Progenitor cell of endocrine pancreas (in vitro differentiated cells): ENCODE measurements at places on chromosomes 2 and 18.

DNA sequence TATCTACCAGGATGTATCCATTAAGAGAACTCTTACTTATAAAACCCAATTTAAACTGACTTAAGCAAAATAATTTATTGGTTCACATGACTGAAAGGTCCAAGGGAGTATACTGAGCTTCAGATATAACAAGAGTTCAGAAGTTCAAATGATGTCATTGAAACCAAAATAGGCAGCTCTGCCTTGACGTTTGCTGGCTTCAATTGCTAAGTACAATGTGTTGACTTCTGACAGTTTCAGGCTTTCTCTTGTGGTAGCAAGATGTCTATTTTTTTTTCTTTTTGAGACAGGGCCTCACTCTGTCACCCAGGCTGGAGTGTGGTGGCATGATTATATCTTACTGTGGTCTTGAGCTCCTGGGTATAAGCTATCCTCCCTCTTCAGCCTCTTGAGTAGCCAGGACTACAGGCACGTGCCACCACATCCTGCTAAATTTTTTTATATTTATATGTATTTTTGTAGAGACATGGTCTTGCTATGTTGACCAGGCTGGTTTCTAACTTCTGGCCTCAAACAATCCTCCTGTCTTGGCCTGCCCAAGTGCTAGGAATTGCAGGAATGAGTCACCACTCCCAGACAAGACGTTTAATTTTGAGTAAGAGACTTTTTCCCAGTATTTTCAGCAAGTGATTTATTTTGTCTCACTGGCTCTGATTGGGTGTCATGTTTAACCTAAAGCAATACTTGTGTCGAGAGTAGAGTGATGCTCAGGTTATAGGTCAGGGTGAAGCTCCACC is 184.8 kb downstream of the NR4A2 start:
- no peak for DNase-seq

DNA sequence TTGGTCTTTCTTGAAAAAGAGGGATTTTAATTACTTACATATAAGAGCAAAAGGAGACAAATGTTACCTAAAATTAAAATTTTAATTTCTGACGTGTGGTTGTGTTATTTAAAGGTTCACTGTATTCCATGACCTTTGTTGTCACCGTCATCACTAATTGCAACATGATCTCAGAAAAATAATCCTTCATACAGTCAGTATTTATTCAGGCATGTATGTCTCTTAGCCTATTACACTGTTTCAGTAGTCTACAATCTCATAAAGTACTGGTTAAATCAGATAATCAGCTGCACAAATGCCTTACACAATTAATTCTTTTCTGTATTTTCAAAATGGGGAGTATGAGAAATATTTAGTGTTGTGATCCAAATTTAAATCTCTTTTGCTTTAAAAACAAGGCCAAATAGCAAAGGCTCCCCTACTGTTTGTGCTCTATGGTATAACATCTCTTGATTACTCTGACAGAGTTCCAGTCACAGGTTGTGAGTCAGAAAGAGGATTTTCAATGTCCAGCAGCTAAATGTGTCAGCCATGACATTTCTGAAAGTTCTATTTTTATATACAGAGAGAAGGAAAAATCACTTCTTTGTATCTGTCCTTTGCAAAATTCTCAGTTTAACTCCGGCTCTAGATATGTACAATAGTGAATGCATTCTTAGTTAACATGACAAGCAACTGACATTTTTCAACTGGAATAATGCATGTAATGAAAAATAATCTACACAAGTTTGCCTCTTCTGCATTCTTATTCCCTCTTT is 184.0 kb downstream of the FIGN start:
- no peak for DNase-seq

DNA sequence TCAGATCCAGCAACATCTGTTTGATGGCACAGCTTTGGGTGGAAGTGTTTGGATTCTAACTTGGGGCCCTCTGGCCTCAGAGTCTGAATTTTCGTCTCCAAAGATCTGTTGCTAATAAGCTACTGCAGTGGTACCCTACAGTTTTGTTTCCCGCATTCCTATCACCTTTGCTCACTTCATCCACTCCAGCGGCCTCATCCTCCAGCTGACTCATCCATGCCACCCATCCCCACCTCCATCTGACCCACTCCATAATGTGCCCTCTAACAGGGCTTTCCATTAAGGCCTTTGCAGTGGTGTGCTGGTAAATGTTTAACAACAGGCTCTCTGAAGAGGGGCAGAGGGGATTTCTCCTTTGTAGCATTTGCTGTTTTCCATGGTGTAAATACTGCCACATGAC is 225.5 kb downstream of the TGIF1 start:
- DNase-seq: no peak

- no peak for DNase-seq
Observed at GRCh38 chr2:58609326-58609725, 368.2 kb upstream of the FANCL start.

DNA sequence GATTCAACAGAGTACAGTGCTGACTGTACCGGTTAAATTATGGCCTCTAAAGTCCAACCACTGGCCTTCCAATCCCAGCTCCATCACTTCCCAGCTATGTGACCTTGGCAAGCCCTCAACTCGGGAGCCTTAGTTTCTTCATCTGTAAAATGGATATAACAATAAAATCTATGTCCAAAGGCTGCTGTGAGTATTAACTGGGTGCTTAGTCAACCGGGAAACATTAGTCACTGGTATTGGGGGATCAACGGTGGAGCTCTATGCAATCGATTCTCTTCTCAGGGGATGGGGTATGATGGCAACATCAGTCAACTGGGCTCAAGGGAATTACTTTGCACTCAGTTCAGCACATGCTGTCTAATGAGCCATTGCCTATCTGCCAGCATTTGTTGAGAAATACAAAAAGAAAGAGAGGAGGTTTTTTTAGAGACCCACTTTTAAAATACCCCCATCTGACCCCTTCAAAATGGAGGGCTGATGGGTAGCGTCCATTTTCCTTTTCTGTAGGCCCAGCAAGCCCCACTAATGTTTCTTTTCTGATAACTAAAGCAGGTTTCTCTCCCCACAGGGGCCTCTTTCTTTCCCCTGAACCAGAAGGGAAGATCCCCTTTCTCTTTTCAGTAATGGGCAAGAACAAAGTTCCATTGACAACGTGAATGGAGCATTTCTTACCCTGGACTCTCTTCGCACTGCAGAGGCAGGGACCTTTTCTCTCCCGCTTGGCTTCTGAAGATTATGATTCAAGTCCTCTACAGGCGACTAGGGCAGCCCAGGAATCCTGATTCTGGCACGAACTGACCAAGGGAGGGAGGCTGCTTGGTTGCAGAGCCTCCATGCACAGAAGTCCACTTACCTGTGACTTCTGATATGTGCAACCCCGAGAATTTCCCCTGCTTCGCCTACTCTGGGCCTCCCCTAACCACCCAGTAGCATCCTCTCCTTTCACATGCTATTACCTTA is 8.7 kb upstream of the AGFG1 start:
- DNase-seq: no peak

DNA sequence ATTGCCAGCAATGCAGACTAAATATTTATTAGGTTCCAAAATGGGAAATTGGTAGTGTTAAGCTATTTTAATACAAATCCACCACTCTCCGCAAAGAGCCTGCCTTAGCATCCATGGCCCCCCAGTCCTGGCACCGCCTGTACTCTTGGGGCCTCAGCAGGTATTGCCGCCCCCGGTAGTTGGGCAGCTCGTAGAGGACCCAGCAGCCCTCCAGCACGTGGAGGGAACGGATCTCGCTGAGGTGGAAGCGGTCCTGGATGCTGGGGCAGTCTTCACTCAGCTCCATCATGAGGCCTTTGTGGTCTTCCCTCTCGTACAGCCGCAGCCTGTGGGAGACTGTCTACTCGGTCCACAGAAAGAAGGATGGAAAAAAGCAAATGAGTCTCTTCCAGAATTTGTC is 1.5 kb downstream of the CRYGC start:
- no peak for DNase-seq

DNA sequence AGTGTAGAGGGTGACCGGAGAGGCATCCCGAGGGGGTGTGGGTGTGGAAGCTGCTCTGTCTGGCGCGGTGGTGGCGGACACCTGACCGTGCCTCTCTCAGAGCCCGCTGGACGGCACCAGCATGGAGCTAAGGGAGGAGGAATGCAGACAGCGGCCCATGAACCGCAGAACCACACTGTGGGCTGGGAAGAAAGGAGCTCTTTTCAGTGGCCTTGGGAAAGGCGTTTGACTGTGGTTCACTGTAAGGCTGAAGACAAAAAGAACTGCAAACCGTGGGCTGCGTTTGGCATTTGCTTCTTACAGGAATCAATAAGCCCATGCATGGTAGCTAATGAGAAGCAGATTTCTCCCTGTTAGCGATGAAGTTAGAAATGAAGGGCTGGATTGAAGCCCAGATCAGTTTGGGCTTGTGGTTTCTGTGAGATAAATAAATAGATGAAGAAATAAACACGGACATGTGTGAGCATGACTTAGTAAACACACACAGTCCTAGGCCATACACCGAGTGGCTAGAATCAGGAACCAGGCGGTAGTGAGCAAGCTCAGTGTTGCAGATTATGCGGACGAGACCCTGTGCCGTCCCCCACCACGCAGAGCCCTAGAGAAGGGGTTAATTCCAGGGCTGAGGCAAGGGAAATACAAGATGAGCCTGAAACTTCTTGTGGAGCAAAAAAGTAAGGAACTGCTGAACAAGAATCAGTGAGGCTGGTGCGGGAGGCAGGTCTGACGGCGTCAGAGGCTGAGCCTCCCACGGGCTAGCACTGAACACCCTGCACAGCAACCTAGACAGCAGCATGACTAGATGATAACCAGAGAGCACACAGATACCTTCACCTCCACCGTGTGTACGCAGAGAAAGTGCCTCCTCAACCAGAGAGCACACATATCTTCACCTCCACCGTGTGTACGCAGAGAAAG is 29.3 kb upstream of the NFATC1 start:
- DNase-seq: no peak

GRCh38 chr2:212640428-212640827 is 101.8 kb upstream of the ERBB4 start:
- DNase-seq: no peak

DNA sequence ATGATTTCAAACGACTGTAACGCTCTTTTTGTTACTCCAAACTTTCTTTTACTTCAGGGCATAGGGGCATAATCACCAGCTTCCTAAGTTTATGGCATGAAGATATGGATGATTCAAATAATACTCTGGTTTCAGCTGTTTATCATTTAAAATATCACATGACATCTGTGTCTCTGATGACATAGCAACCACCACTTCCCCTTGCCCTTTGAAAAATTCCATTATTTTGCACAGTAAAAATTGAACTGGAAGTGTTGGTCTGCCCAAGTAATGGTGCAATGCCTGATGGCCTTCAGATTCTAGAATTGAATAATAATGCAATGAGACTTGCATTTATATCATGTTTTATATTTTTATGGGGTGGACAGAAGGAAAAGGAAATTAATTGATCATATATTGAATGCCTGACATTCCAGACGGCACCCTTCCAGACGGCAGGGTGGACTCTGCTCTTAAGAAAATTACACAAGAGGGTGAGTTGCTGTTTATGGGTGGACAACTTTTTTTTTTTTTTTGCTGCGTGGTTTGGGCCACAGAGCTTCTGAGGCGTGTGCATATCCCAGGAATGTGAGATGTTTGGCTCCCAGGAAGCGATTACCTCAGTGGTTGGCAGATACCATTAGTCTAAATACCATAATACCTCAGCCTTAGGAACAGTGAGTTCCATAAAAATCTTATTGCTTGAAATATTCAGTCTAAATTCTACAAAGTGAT is 101.7 kb upstream of the ZNF521 start:
- no peak for DNase-seq

DNA sequence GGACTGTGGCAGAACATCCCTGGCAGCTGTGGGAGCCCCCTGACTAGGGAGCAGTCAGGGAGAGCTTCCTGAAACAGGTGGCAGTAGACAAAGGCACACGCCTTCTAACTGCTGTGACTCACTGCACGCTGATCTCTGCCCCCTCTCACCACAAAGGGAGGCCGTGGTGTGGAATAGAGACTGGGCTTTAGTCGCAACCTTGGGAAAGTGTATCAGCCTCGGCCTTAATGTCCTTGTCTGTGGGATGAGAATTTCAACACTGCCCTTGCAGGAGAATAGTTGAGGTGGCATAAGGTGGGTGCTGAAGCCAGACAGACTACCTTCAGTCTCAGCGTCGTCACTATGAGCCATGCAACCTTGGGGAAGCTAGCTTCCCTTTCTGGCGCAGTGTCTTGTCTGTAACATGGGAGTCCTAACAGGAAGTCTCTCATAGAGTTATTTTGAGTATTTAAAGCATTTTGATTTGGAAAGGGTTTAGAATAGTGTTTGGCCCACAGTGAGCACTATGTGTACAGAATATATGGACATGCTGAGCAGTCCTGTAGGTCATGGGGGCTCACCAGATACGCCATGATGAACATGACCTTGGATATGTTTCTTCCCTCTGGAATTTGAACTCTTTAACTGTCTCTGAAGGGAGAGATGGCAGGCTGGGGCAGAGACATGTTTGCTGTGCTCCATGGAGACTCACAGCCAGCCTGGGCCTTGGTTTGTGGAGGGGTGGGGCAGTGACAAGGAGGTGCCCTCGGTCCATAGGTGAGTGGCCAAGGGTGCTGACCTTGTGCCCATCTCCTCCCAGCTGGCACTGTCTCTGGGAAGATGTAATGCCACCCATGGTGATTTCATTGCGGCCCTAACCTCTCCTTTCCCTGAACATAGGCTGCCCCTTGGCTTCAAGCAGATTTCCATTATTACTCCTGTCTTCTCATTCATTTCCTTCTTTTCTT is 29.5 kb upstream of the SMAD7 start:
- DNase-seq: no peak

DNA sequence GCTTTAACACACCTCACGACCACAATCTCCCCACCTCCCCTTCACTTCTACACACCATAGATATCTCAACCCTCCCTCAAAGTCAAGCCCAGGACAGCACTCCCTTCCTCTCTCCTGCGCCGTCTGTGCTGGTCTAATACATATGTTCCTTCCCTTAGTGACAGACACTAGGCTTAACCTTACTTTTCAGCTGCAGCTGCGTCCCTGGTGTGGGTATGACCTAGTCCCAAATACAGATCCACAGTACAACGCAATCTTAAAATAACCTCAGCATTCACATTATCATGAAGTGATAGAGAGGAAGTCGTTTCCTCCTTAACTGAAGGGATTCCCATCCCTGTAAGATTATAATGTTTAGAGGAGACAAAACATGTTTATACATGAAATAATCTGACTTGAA is 192.7 kb upstream of the TANK start:
- no peak for DNase-seq

DNA sequence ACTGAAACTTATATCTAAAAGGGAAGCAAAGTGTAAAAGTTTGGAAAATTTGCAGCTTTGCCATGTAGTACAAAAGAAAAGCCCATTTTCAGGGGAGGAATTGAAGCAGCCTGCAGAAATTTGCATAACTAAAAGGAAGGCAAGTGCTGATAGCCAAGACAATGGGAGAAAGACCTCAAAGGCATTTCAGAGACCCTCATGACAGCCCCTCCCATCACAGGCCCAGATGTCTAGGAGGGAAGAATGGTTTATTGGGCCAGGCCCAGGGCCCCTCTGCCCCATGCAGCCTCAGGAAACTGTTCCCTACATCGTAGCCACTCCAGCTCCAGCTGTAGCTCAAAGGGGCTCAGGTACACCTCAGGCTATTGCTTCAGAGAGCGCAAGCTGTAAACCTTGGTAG is 14.4 kb upstream of the WDR75 start:
- DNase-seq: no peak

- no peak for DNase-seq
Observed at GRCh38 chr2:12755384-12755783, 38.6 kb downstream of the TRIB2 start.
